ENCODE measurements at places on chromosomes 4 and X.

GRCh38 chr4:81499840-81500239 is 28.1 kb upstream of the RASGEF1B start:
- no peak for DNase-seq

DNA sequence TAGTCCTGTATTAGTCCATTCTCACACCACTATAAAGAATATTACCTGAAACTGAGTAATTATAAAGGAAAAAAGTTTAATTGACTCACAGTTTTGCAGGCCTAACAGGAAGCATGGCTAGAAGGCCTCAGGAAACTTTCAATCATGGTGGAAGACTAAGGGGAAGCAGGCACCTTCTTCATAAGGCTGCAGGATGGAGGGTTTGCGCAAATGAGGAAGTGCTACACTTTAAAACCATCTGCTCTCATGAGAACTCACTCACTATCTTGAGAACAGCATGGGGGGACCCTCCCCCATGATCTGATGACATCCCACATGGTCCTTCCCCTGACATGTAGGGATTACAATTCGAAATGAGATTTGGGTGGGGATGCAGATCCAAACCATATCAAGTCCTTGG is 12.1 kb upstream of the MAGEA11 start:
- no peak for DNase-seq

- DNase-seq = no peak
These were observed 146.3 kb upstream of the CHRDL1 start for GRCh38 chrX:110941906-110942305.

GRCh38 chr4:7722766-7723387 is 216.8 kb downstream of the AFAP1 start:
- DNase-seq = peak; percentile 11

DNA sequence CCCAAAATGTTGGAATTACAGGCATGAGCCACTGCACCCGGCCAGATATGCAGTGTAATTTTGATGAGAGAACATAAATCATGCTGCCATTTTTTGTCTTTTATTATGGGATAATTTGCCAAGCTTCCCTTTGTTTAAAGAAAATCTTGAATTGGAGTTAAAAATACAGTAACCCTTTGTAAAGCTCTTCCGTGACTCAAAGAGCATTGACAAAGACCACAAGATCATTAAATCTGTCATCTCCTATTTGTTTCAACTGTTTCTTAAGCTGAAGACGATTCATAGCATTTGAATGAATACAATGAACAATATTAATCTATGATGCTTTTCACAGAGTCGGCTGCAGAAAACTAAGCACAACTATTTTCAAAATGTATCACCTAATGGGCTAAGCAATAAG is 132.6 kb downstream of the ANAPC4 start:
- peak; percentile 51 for DNase-seq

DNA sequence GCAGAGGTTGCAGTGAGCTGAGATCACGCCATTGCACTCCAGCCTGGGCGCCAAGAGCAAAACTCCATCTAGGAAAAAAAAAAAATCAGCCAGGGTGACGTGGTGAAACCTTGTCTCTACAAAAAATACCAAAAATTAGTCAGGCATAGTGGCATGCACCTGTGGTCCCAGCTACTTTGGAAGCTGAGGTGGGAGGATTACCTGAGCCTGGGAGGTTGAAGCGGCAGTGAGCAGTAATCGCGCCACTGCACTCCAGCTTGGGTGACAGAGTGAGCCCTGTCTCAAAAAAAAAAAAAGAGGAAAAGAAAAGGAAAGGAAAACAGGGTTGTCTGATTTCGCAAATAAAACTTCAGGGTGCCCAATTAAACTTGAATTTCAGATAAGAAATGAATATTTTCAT is 106.1 kb downstream of the RBM47 start:
- no peak for DNase-seq

GRCh38 chrX:133544115-133544514 is 128.8 kb upstream of the GPC4 start:
- peak; percentile 74 for DNase-seq

- peak; percentile 55 for DNase-seq
These were observed 74.8 kb downstream of the IL15 start for GRCh38 chr4:141711211-141711610.

GRCh38 chr4:173433447-173433846 is 34.5 kb upstream of the SCRG1 start:
- DNase-seq = no peak

- no peak for DNase-seq
These were observed 101.8 kb upstream of the VEGFC start for GRCh38 chr4:176894498-176894897.

GRCh38 chr4:144450526-144450925 is 195.4 kb upstream of the HHIP start:
- DNase-seq = no peak

- DNase-seq = no peak
These were observed 91.6 kb upstream of the LNX1 start for GRCh38 chr4:53682908-53683307.

- no peak for DNase-seq
These were observed 14.9 kb upstream of the UGDH start for GRCh38 chr4:39541987-39542610.

DNA sequence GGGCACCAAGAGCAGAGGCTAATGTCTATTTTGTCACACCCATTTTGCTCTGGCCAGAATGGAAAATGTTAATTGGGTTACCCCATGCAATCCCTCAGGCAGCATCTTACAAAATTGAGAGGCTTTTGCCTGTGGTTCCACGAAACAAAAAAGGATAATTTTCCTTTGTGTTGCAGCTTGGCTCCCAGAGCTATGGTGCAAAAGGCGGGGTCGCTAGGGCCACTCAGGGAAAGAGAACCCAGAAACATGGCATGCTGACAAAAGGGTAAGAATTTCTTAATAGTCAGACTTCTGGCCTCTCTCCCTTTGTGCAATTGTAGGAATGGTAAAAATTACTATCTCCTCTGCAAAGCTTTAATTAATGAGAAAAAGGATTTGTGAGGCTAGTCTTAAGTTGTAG is 119.6 kb upstream of the BANK1 start:
- peak; percentile 30 for DNase-seq

- peak; percentile 26 for DNase-seq
These were observed 44.3 kb downstream of the GALNTL6 start for GRCh38 chr4:171857302-171858012.

- peak; percentile 70 for DNase-seq
These were observed 30.1 kb downstream of the KDM6A start for GRCh38 chrX:44903107-44903506.

DNA sequence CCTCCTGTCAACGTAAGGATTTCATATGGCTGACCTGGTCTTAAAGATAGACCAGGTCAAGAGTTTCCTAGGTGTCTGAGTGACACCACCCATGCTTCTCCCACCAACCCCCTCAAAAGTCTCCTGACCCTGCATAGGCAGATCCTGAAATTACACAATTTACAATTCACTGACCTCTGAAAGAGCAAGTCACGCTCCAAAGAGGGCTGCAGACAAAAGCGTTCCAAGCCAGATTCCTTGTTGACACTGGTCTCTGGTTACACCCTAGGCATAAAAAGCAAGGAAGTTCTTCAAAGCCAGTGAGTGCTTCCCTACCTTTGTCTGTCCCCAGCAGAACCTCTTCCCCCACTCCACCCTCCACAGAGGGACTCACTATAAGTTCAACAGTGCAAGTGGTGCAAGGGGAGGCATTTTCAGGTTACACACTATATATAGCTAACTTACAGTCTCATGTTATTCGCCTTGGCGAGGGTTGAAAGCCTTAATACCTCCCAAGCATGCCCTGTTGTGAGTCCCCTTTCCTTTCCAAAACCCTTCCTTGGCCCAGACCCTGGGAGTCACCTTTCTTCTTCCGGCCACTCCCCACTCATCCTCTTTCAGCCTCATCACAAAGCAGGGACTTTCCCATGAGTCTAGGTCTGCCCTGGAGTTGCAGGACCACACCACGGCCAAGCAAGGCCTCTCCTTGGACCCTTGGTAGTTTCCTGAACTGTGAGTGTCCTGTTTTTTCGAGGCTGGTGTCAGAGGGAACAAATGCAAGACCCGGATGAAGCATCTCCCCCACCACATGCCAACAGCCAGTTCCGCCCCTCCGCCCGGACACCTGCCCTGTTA is 58.0 kb upstream of the KLF3 start:
- DNase-seq = no peak

GRCh38 chr4:632926-633325 is 7.6 kb downstream of the PDE6B start:
- no peak for DNase-seq

GRCh38 chrX:57902633-57903032 is 7.6 kb downstream of the ZXDA start:
- DNase-seq = no peak

DNA sequence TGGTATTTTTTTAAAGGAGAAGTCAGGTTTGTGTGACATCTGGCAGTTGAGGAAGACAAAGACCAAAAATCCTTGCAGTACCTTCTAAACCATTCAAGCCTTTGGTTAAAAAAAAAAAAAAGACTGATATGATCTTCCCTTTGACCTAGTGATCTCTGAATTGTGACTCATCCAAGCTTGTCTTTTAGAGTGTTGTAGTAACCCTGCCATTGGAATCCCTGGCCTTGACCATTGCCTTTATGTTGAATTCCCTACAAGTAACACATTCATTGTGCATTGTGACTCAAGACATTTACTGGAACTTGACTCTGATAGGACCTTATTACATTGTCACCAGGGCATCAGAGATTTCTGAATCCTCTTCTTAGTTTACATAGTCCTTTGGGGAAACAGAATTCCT is 1469.0 kb downstream of the TECRL start:
- no peak for DNase-seq

DNA sequence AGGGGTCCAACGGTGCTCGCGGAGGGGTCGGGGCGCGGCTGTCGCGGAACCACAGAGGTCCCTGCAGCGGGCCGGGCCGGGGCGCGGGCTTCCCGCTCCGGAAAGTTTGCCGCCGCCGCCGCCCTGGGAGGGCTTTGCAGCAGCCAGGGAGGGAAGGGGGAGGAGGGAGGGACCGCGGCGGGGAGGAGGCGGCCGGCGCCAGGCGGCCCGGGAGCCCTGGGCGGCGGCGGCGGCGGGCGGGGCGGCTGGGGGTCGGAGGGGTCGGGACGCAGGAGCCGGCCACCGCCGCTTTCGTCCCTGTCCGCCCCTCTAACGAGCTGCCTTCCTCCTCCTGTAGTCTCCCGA is 375 bp downstream of the FGFR3 start:
- DNase-seq = no peak

DNA sequence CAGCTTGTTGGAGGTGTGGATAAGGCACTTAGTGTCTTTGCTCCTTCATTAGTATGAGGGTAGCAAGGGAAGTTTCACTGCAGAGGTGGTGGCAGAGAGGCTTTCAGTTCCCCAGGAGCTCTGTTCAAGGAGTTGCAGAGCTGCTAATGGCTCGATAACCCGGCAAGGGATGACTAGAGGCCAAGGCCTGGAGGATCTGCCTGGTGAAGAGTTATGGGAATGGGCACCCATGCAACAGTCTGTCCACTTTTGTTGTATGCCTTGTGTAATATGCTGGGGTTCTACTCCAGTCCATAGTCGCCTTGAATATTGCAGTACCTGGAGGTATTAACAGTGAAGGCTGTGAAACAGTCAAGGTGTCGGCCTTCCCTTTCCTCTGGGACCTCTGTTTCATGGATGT is 67.8 kb upstream of the NBDY start:
- DNase-seq = no peak
